ENCODE measurements at places on chromosomes 12 and 14. TPM values are rescaled to one million over a fixed set of nuclear protein-coding genes. Genes with fewer than 3 reads are reported as not detected.

DNA sequence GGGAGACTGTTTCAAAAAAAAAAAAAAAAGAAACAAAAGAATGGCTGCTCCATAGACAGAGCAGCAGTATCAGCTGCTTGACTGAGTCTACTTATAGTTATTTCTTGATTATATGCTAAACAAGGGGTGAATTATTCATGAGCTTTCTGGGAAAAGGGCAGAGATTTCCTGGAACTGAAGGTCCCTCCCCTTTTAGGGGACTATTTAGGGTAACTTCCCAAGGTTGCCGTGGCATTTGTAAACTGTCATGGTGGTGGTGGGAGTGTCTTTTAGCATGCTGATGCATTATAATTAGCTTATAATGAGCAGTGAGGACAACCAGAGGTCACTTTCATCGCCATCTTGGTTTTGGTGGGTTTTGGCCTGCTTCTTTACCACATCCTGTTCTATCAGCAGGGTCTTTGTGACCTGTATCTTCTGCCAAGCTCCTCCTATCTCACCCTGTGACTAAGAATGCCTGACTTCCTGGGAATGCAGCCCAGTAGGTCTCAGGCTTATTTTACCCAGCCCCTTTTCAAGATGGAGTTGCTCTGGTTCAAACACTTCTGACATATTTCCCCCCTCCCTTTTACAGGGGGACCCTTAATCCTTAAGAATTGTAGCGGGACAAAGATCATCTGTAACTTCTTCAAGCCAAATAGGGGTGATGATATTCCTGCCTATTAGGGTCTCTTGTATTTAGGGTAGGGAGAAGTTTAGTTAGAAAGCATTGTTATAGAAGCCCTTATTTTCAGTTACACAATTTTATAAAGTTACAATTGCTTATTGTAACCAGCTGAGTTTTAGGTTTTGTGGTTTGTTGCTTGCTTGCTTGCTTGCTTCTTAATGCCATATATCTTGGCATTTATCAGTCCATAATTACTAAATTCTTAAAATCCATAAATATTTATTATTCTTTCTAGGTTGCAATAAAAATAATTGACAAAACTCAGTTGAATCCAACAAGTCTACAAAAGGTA is 42.5 kb downstream of the MARK3 start:
- H3K27me3 ChIP-seq: no peaks in the 10 kb centered on the region
- peaks cover 26% of the 10 kb centered on the region for H3K4me1 ChIP-seq
- peak overlapping the region; percentile 71 for H3K27ac ChIP-seq
- peak; percentile 18 for DNase-seq
- peaks cover 33% of the 10 kb centered on the region for H3K36me3 ChIP-seq

- H3K27ac ChIP-seq: no peak overlapping the region
- H3K4me3 ChIP-seq: no peak overlapping the region
- peaks cover 8% of the 10 kb centered on the region for H3K36me3 ChIP-seq
- peaks cover 38% of the 10 kb centered on the region for H3K4me1 ChIP-seq
These were observed 16.5 kb downstream of the SELPLG start for GRCh38 chr12:108616941-108617858.

- H3K27me3 ChIP-seq: no peaks in the 10 kb centered on the region
- H3K36me3 ChIP-seq: no peaks in the 10 kb centered on the region
These were observed 108.0 kb downstream of the PPM1A start for GRCh38 chr14:60356906-60357550.

DNA sequence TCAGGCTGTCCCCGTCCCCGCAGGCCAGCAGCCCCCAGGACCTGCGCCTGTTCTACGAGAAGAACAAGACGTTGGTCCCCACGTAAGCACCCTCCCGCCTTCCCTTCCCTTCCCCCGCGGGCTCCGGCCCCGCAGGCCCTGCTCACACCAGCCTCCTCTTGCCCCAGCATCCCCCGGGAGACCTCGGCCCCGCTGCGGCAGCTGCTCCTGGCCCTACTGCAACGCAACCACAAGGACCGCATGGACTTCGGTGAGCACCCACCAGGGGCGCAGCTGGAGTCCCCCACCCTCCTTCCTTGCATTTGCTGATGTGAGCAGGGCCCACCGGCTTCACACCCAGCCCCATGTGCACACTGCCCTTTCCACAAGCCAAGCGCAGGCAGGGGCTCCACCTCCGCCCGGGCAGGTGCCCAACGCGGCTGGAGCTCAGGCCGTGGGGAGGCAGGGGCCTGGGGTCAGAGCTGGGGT is 15.4 kb downstream of the ULK1 start:
- DNase-seq: no peak
- no peak overlapping the region for H3K4me3 ChIP-seq
- peaks cover 68% of the 10 kb centered on the region for H3K36me3 ChIP-seq
- no peaks in the 10 kb centered on the region for H3K27me3 ChIP-seq
- no peaks in the 10 kb centered on the region for H3K4me1 ChIP-seq

DNA sequence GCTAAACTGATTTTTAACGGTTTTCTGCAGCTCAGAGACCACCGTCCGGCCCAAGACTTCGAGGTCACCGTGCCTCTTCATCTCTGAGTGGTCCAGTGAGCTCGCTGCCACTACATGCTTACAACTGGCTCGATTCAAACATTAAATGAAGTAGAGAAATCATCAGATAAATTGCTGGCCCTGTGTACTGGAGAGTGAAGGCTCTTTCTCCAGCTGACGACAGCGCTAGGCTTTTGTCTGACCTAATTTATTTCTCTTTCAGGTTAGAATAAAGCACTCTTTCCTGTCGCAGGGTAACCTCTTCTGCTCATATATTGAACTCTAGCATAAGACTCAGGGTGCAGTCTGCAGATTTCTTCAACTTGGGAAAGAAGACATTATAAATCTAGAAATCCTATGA is 6.4 kb downstream of the BCL11B start:
- DNase-seq: no peak
- no peak overlapping the region for H3K4me3 ChIP-seq
- no peaks in the 10 kb centered on the region for H3K36me3 ChIP-seq
- H3K4me1 ChIP-seq: no peaks in the 10 kb centered on the region
- H3K27ac ChIP-seq: no peak overlapping the region

GRCh38 chr12:84911271-84912197 is 1.1 kb downstream of the SLC6A15 start:
- no peak for DNase-seq
- no peak overlapping the region for H3K27ac ChIP-seq
- H3K36me3 ChIP-seq: no peaks in the 10 kb centered on the region
- peaks cover 30% of the 10 kb centered on the region for H3K27me3 ChIP-seq
- no peaks in the 10 kb centered on the region for H3K4me1 ChIP-seq
- H3K4me3 ChIP-seq: peak overlapping the region; percentile 39

GRCh38 chr12:63862969-63863230 is 18.4 kb downstream of the SRGAP1 start:
- no peak overlapping the region for H3K27ac ChIP-seq
- H3K4me1 ChIP-seq: no peaks in the 10 kb centered on the region
- H3K27me3 ChIP-seq: no peaks in the 10 kb centered on the region
- no peak overlapping the region for H3K4me3 ChIP-seq
- DNase-seq: no peak

DNA sequence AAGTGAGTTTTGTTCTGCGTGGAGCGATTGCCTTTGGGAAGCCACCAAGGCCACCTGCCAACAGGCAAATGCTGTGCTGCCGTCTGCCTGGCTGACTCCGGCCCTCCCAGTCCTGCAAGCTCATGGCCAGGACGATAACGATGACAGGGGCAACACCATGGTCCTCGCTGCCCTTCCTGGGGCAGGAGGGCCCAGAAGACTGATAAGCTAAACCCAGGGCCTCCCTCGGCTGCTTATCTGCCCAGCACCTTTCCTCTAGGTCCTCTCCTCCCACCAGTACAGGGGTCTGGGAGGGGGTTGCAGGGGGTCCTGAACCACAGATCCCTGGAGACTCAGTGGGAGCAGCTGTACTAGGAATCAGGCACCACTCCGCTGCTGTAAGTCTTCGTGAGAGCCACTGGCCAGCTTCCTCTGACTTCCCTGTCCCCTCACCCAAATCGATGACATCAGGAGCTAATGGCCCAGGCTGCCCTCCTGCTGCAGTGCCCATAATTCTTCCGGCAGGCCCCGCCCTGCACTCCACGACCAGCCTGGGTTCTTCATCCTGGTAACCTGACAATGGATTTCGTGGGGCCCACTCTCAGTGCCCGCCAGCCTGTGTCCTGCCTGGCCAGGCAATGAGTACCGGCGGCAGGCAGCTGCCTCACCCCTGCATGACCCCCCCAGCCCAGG is 5.1 kb downstream of the ANKRD9 start:
- H3K4me3 ChIP-seq: no peak overlapping the region
- H3K4me1 ChIP-seq: peaks cover 24% of the 10 kb centered on the region
- peaks cover 1% of the 10 kb centered on the region for H3K36me3 ChIP-seq
- DNase-seq: no peak

GRCh38 chr12:23211384-23212320 is 586.7 kb downstream of the ETNK1 start:
- H3K36me3 ChIP-seq: no peaks in the 10 kb centered on the region
- no peak for DNase-seq
- H3K27me3 ChIP-seq: no peaks in the 10 kb centered on the region
- no peaks in the 10 kb centered on the region for H3K4me1 ChIP-seq
- no peak overlapping the region for H3K27ac ChIP-seq

GRCh38 chr12:102300824-102301461 is 103.3 kb upstream of the PMCH start:
- no peaks in the 10 kb centered on the region for H3K36me3 ChIP-seq
- H3K4me3 ChIP-seq: no peak overlapping the region
- peak; percentile 27 for DNase-seq
- H3K4me1 ChIP-seq: no peaks in the 10 kb centered on the region
- H3K27ac ChIP-seq: no peak overlapping the region

DNA sequence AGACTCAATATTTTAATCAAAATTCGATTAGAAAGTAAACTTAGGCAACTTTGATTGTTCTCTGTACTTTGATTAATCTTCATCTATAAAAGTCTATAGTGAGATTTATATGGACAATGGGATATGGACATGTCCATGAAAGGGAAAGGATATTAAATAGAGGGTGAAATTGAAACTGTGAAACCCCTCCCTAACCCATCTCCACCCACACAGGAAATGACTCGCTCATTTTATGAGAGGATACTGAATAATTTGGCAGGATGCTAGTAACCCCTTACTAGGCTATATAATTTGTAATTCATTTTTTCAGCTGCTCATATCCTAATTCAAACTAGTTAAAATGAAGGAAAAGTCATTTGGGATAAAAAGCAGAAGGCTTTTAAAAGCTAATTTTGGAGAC is 328.0 kb upstream of the ATP2B1 start:
- no peaks in the 10 kb centered on the region for H3K27me3 ChIP-seq
- no peak overlapping the region for H3K4me3 ChIP-seq
- no peaks in the 10 kb centered on the region for H3K36me3 ChIP-seq
- H3K27ac ChIP-seq: no peak overlapping the region

- peaks cover 5% of the 10 kb centered on the region for H3K4me1 ChIP-seq
- H3K4me3 ChIP-seq: no peak overlapping the region
- H3K36me3 ChIP-seq: no peaks in the 10 kb centered on the region
- H3K27me3 ChIP-seq: no peaks in the 10 kb centered on the region
- peak; percentile 54 for DNase-seq
- no peak overlapping the region for H3K27ac ChIP-seq
These were observed 115.5 kb downstream of the SLC2A13 start for GRCh38 chr12:39990122-39991101.

DNA sequence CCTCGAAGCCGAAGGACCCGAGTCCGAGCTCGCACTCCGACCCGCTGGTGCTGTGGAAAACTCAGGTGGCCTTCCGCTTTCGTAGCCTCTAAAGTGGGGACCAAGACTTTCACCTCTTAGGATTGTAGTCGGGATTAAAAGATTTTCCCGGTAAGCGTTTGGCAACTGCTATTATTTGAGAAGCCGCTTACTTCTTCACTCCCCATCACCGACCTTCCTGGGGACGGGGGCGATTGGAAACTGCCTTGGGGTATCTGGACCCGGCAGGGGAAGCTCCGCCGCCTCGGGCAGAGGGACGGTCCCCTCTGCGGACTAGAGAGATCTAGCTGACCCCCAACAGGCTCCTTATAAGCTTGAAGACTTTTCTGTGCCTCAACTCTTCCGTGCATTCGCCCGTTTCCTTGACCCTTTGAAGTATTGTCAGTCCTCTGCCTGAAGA is 659 bp downstream of the TRAFD1 start:
- H3K36me3 ChIP-seq: no peaks in the 10 kb centered on the region
- peaks cover 59% of the 10 kb centered on the region for H3K4me1 ChIP-seq

- DNase-seq: no peak
- no peaks in the 10 kb centered on the region for H3K27me3 ChIP-seq
- H3K27ac ChIP-seq: no peak overlapping the region
- H3K4me3 ChIP-seq: no peak overlapping the region
- H3K4me1 ChIP-seq: peaks cover 69% of the 10 kb centered on the region
These were observed 78.4 kb downstream of the ITPK1 start for GRCh38 chr14:93037351-93037750.

DNA sequence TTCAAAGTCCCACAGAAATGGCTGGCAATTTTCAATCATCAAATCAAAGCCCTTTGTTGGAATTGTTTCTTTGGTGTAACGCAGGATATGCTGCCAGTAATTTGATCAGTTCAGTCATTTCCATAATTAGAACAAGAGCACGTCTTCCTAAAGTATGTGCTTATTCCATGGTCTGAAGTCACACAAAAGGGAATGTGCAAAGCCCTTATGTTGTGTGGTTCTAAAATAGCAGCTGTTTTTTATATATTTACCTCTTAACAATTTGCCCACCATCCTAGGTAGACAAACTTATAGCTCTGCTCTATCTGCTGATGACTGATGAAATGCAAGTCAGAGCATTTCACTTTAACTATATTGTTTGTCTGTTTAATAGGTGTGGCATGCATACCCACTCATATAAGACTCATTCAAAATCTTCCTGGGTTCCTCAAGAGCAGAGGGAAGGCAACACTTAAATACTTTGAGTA is 176.1 kb upstream of the SLC38A2 start:
- H3K27me3 ChIP-seq: no peaks in the 10 kb centered on the region
- H3K36me3 ChIP-seq: no peaks in the 10 kb centered on the region
- no peak overlapping the region for H3K4me3 ChIP-seq
- no peak for DNase-seq
- peaks cover 47% of the 10 kb centered on the region for H3K4me1 ChIP-seq
- no peak overlapping the region for H3K27ac ChIP-seq

DNA sequence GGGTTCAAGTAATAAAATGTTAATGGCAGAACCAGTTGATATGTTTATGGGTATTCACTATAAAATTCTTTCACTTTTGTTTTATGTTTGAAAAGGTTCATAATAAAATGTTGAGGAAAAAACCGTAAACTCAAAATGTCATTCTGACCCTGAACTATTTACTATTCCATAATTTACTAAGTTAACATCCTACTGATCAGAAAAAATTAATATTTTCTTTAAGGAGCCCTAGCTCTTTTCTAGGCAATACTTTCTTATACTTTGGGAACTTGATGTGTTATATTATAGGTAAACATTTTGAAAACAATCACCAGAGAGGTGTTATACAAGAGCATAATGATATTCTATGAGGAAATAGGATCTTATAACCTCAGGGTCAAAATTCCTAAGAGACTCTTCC is 334.6 kb downstream of the ZFP36L1 start:
- peaks cover 19% of the 10 kb centered on the region for H3K4me1 ChIP-seq
- H3K27ac ChIP-seq: no peak overlapping the region
- H3K36me3 ChIP-seq: no peaks in the 10 kb centered on the region
- no peaks in the 10 kb centered on the region for H3K27me3 ChIP-seq
- no peak overlapping the region for H3K4me3 ChIP-seq

- peak; percentile 35 for DNase-seq
- H3K27me3 ChIP-seq: no peaks in the 10 kb centered on the region
- H3K4me3 ChIP-seq: peak overlapping the region; percentile 99
- peaks cover 49% of the 10 kb centered on the region for H3K4me1 ChIP-seq
- H3K36me3 ChIP-seq: peaks cover 14% of the 10 kb centered on the region
- peak overlapping the region; percentile 85 for H3K27ac ChIP-seq
These were observed 576 bp downstream of the ERP29 start for GRCh38 chr12:112013601-112014402.

Gene SLC8A3
- 0.01 TPM for polyA plus RNA-seq

Gene POLE
- 2.2 TPM for polyA plus RNA-seq

Gene PEBP1
- polyA plus RNA-seq: 27.6 TPM

Gene BDKRB2
- polyA plus RNA-seq: not detected

Gene INSM2
- polyA plus RNA-seq: not detected

Gene ELK3
- polyA plus RNA-seq: 12.1 TPM

Gene RASAL1
- not detected for polyA plus RNA-seq

Gene TMEM253
- not detected for polyA plus RNA-seq

Gene VASH1
- 3.3 TPM for polyA plus RNA-seq

Gene P2RX2
- not detected for polyA plus RNA-seq

Data from CD14-positive monocyte (primary cell).